8988T (cell line): ENCODE measurements at places on chromosomes 5 and 9.

GRCh38 chr9:116271991-116272390, 118.4 kb downstream of the PAPPA start:
- no peak for DNase-seq

- DNase-seq, result no peak
Measured at GRCh38 chr9:136239983-136240330, 5.7 kb downstream of the QSOX2 start.

DNA sequence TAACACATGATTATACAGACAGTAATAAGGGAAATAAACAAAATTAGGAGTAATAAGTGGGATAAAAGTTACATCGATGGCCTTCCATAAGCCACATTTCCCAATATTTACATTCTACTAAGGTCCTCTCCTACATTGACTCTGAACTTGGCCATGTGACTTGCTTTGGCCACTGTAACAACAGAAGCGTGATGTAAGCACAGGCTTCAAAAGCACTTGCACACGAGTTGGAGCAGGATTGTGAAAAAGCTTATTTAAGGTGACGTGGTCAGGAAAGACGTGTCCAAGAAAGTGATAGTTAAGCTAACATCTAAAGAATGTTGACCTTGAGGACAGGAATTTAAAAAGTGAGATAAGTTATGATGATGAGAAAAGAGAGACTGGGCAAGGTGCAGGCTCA, 9.8 kb upstream of the CEMIP2 start:
- DNase-seq, result no peak

DNA sequence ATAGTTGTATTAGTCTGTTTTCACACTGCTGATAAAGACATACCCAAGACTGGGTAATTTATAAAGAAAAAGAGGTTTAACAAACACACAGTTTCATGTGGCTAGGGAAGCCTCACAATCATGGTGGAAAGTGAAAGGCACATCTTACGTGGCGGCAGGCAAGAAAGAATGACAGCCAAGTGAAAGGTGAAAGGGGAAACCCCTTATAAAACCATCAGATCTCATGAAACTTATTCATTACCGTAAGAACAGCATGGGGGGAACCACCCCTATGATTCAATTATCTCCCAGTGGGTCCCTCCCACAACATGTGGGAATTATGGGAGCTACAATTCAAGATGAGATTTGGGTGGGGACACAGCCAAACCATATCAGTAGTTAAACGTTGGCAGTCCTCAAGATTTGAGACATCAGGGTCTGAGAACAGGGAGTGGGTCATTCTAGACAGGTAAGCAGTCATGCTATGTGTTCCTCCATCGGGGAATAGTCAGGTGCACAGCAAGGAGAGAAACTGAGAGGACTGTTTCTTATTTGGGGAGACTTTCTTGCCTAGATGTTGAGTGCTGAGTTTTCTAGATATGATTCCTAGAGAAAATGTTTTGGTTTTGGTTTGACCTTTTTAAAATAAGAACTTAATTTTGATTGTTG, 45.8 kb upstream of the ENTREP1 start:
- DNase-seq, result no peak
